GM23248 (cell line): ENCODE measurements at places on chromosomes 7 and 10.

DNA sequence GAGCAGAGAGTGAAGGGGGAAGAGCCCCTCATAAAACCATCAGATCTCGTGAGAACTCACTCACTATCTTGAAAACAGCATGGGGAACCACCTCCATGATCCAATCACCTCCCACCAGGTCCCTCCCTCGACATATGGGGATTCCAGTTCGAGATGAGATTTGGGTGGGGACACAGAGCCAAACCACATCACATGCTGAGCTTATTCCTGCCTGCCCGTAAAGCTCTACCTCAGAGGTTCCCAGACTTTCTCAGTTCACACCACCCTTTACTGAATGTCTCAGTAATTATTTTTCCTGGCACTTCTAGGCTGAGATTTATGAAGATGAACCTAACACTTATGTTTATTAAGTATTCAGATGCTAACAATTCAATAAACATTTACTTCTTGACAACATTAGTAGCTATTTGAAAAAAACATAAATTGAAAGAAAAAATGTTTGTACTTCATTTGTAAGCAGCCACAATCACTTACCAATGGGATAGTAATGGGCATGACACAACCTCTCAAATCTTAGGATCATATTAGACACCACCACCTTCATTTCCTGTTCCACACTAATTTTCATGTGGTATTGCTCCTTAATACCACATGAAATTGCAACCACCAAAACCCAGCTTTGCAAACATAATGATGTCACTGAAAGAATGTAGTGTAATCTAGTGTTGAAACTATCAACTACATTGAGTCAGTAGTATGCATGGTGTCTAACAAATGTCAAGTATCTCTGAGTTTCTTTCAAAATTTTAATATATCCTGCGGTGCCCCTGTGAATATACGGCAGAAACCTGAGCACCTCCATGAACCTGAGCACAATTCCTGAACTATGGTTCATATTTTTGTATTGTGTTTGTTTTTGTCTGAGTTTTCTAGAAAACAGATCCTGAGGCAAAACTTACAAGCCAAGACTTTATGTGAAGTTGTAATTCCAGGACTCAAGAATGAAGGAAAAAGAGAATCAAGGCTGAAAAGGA lies 4.5 kb upstream of the DGKI start:
- DNase-seq = peak; percentile 73

- DNase-seq = peak; percentile 65
Measured at GRCh38 chr10:43197834-43198681, 59.8 kb downstream of the CSGALNACT2 start.

GRCh38 chr7:28800150-28800549 lies 158.0 kb downstream of the TRIL start:
- DNase-seq = no peak

DNA sequence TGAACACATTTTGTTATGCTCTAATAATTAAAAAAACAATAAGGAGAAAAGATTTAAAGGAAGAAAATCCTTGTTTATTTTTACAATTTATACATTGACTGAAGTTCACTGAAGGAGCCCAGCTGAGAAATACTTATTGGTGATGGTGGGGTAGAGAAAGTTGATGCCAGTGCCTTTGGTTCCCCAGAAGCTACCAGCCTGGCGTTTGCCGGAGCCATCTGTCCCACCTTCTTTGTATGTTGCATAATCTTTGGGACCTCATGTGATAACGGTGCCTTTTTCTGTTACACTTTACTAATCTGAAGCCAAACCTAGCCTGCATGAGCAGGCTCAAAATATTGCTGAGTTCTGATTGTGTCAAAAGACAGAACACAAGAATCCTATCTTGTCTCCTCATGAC lies 22.7 kb downstream of the ZNF365 start:
- no peak for DNase-seq

DNA sequence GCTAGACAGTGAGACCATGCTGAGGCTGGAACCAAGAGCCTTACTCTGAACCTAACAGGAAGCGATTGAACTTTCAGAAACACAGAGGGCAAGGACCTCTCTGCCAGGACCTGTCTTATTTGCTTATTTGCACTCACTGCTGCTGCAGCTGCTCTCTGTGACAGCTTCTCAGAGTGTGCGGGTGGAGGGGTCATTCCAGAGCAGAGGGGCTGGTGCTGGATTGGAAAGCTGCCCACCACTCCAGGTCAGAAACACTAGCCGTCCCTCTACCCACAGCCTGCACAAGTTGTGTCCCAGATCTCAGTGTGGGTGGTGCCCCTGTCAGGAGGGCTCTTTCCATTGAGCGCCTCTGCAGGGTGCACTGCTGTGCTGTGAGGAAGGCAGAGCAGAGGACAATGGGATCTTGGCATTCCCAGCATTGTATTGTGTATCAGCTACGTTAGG lies 126.2 kb downstream of the CCNY start:
- DNase-seq = no peak

DNA sequence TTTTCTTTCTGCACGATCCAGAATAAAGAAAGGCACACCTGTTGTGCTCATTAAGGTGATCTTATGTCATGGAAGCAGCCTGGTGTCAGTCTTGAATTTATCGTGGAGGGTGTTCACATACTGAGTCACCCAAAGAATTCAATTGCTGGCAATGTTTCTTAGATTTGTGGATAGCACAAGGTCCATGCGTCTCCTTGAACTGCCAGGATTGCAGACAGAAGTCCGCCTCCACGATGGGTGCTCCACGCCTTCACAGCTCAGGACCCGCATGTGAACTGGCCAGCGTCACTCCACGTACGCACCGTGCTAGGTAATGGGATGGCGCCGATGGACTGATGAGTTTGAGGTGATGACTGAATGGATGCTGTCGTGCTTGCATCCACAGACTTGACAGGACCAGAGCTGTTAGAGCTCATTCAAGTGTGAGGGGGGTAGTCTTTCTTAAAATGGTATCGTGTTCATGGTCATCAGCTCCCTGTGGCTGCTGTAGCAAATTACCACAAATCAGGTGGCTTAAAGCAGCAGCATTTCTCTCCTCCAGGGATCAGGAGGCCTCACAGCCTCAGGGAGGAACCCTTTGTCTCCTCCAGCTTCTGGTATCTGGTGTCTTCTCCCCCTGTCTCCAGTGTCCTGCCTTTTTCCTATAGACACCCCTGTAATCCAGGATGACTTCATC lies 65.4 kb upstream of the DNAJB6 start:
- DNase-seq = peak; percentile 43

- DNase-seq = peak; percentile 91
Measured at GRCh38 chr10:69232252-69232651, 12.1 kb downstream of the HKDC1 start.

GRCh38 chr7:82017334-82017943 lies 247.6 kb upstream of the HGF start:
- peak; percentile 63 for DNase-seq

DNA sequence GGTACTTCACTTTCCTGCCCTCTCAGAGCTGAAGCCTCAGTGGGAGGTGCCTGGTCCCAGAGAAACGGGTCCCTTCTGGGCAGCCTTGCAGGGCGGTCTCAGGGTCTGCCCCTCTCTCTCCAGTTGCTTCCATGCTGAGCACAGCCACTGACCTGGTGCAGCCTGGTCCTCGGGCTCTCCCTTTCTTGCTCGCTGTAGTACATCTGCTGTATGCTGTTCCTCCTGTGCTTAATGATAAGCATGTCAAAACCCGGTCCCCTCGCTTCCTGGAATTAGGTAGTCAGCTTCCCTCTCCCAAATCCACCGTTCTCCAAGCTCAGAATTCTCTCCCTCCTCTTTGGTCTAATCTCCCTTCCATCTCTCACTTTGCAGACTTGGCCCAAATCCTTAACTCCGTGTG lies 11.0 kb upstream of the HPS1 start:
- DNase-seq = no peak

- DNase-seq = peak; percentile 77
Measured at GRCh38 chr7:133688483-133689239, 435.8 kb downstream of the EXOC4 start.

GRCh38 chr10:104641937-104642657 lies 1.0 kb downstream of the SORCS3 start:
- DNase-seq = no peak

DNA sequence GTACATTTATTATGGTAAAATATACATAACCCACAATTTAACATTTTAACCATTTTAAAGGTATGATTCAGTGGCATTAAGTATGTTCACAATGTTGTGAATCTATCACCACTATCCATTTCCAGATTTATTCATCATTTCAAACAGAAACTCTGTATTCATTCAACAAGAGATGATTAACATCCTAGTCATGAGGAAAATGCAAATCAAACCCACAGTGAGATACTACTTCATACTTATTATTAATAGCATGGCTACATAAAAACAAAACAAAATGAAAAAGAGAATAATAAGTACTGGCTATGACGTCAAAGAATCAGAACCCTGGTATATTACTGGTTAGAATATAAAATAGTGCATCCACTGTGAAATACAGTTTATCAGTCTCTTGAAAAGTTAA lies 386.6 kb upstream of the POM121L12 start:
- DNase-seq = no peak

GRCh38 chr7:146116521-146117222 lies at the start of gene CNTNAP2:
CNTNAP2 (plus strand) TSS chr7:146116801; CDS start chr7:146116877, 76 bp downstream.
- DNase-seq = peak; percentile 10

DNA sequence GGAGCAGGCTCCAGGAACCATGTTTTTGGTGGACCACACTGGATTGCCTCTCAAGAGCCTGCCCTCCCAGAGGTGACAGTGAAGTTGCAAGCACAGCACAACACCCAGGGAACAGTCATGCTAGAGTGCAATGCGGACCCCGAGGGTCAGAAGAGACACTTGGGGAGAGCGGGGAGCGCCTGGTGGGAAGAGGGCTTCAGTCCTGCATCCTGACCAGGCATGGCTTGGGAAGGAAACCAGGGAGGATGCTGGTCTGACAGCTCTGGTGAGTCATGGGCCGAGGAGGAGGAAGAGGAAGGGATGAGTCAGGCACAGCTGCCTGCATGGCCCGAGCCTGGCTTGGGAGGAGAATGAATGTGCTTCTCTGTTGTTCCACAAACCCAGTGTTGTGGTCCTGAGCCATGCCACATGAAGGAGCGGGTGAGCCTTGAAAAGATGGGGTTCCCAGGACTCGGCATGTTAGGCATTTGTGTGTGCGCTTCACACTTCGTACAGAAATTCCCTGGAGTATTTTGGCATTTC lies 29.5 kb upstream of the ANKRD2 start:
- peak; percentile 100 for DNase-seq

DNA sequence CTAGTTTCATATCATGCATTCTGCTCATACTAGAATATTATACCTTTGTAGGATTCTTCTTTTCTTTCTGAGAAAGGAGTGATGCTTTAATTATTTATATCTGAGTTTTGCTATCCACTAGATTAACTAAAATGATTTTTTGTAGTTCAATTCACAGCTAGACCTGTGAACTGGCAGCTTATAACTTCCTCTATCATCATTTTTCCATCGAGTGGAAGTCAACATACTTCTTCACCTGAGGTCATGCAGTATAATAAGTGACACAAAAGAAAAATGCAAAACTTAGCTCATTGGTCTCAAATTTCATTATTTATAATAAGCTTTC lies 8.0 kb downstream of the LRRN3 start:
- no peak for DNase-seq

DNA sequence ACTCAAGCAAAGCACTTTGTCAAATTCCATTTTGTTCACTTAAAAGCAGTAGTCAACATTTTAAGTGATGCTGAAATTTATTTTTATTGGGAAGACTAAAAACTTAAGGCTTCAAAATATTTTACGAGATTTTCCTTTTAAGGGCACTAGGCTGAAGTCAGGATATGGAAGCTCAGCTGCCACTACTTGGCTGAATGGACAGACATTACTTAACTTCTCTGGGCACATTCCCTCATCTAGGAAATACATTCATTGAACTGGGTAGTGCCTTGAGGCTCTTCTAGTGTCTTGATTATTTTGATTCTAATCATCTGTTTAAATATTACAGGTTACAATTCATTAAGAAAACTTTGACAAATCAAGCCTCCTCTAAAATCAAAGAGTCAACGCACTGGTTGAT lies 11.1 kb downstream of the MEOX2 start:
- no peak for DNase-seq
